ENCODE measurements at places on chromosomes 2 and 18. TPM values are rescaled to one million over a fixed set of nuclear protein-coding genes. Genes with fewer than 3 reads are reported as not detected.
A peak's percentile ranks its signal among the peaks of the same experiment; 100 is the strongest.

Gene POTEI
- 7.0 TPM for total RNA-seq

Gene ITPRIPL1
- total RNA-seq: 1.9 TPM

Gene TTC21B
- total RNA-seq: 14.2 TPM

Gene CNOT9
- 59.9 TPM for total RNA-seq

Gene LYG2
- total RNA-seq: not detected

Gene ZBTB7C
- 0.39 TPM for total RNA-seq

Gene ATL2
- total RNA-seq: 113 TPM

GRCh38 chr2:181675254-181675653 lies 5.1 kb downstream of the NEUROD1 start:
- H3K27me3 ChIP-seq: no peaks in the 10 kb centered on the region
- H3K4me1 ChIP-seq: no peaks in the 10 kb centered on the region
- no peak for DNase-seq
- H3K4me3 ChIP-seq: no peak overlapping the region
- H3K36me3 ChIP-seq: no peaks in the 10 kb centered on the region

GRCh38 chr2:157751462-157752058 lies 122.9 kb upstream of the ACVR1C start:
- no peaks in the 10 kb centered on the region for H3K27me3 ChIP-seq
- no peaks in the 10 kb centered on the region for H3K36me3 ChIP-seq
- no peak overlapping the region for H3K27ac ChIP-seq
- H3K4me1 ChIP-seq: no peaks in the 10 kb centered on the region
- peak; percentile 30 for DNase-seq
- no peak overlapping the region for H3K4me3 ChIP-seq

DNA sequence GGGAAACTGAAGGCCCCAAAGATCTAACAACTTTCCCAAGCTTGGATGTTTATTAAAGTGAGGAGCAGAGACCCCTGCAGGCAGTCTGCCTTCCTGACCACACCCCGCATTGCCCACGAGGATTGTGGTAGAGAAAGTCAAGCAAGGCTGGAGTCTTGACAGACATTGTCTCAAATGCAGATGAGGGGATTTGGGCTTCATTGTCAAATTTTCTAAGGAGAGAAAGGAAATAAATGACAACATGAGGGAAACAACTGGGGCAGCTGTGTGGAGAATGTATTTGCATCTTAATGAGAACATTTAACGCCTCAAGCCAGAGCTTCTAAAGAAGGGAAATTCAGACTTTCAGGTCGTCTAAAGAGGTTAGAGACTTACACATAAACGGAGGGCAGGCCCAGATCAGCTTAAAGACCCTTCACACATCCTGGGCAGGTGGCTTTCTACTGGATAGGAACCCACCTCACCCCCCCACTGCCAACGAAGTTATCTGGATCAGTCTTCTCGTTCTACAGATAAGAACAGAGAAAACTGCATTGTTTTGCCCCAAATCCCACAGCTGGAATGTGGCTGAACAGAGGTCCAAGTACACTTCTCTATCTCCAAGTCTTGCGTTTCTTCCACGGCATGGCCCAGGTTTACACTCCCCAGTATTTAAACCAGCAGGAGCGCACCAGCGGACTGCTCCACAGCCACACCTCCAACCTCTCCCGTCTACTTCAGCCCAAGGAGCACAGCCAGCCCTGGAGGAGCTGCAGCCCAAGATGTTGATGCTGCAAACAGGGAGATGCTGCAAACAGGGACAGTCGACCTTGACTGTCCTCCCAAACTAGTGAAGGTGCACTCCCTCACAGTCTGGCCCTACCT lies 16.2 kb upstream of the SCG2 start:
- H3K36me3 ChIP-seq: no peaks in the 10 kb centered on the region
- no peaks in the 10 kb centered on the region for H3K27me3 ChIP-seq
- no peak overlapping the region for H3K27ac ChIP-seq
- H3K4me3 ChIP-seq: no peak overlapping the region
- H3K4me1 ChIP-seq: peaks cover 14% of the 10 kb centered on the region

GRCh38 chr2:70357684-70358071 lies 55.8 kb upstream of the FAM136A start:
- no peaks in the 10 kb centered on the region for H3K27me3 ChIP-seq
- no peak overlapping the region for H3K4me3 ChIP-seq
- no peaks in the 10 kb centered on the region for H3K36me3 ChIP-seq
- H3K4me1 ChIP-seq: no peaks in the 10 kb centered on the region
- H3K27ac ChIP-seq: no peak overlapping the region
- no peak for DNase-seq

DNA sequence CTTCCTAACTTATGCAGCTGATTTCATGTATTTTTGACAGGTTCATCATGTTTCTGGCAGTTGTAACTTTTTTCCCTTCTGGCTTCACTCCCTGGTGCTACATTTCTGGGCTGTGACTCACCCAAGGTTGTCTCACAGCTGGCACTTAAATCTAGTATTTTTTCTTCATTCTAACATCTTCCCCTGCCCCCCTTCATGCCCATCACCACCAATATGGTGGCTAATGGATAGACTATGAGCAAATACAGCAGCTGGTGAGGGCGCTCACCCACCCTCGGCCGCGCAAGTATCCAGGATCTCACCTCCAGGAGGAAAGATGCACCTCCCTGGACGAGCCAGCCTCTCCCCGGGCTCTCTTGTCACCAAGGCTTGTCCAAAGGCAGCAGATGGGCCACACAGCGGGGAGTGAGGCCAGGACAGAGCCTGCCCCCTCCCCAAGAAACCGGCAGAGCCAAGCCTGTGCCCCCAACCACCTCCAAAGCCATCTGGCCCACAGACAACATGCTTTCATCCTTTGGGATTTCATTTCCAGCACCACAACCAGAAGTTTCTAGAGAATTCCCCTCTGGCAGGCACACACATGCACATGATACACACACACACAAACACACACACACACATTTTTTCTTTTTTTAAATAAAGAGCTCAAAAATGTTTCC lies 39.1 kb downstream of the ATOH8 start:
- no peak overlapping the region for H3K4me3 ChIP-seq
- no peaks in the 10 kb centered on the region for H3K27me3 ChIP-seq
- DNase-seq: no peak
- no peak overlapping the region for H3K27ac ChIP-seq

DNA sequence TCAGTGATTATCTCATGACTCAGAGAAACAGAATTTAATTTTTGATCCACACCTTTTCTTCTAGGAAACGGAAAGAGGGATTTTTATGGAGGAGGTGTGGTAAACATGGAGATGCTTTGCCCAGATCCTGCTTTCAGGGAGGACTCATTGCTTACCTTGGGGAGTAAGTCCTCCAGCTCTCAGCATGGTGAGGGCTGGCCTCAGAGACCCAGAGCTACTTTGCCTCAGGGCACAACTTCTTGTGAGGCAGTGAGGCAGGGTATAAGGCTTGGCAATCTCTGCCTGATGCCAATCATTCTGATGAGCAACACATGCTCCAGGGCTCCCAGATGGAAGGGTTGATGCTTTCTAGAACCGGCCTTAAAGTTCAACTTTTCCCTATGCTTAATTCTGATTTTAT lies 189.9 kb upstream of the DCC start:
- no peak overlapping the region for H3K4me3 ChIP-seq
- H3K4me1 ChIP-seq: no peaks in the 10 kb centered on the region
- no peaks in the 10 kb centered on the region for H3K27me3 ChIP-seq
- H3K36me3 ChIP-seq: no peaks in the 10 kb centered on the region
- no peak overlapping the region for H3K27ac ChIP-seq

DNA sequence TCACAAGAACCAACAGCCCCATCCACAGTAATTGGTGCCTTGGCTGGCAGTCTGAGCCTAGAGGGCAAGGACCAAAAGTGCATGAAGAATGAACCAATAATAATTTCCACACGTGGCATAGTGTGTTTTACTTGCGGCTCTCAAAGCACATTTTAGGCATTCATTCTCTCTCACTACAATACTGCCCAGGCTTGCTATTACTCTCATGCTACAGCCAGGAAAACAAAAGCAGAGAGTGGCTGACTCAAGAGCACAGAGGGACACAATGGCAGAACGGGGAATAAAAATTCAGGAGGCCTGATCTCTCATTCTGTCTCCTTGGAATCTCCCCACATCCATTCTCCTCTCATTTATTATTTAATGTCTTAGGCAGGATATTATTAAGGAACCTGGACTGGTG lies 57.0 kb upstream of the NOL4 start:
- no peak overlapping the region for H3K4me3 ChIP-seq
- no peaks in the 10 kb centered on the region for H3K27me3 ChIP-seq
- H3K36me3 ChIP-seq: no peaks in the 10 kb centered on the region
- no peak overlapping the region for H3K27ac ChIP-seq
- DNase-seq: no peak

- no peak overlapping the region for H3K27ac ChIP-seq
- H3K4me3 ChIP-seq: no peak overlapping the region
- H3K4me1 ChIP-seq: no peaks in the 10 kb centered on the region
- no peak for DNase-seq
- H3K36me3 ChIP-seq: no peaks in the 10 kb centered on the region
- H3K27me3 ChIP-seq: no peaks in the 10 kb centered on the region
Observed at GRCh38 chr2:174654419-174654941, 56.9 kb upstream of the WIPF1 start.

GRCh38 chr18:10261344-10262276 lies 192.8 kb upstream of the APCDD1 start:
- no peaks in the 10 kb centered on the region for H3K27me3 ChIP-seq
- no peaks in the 10 kb centered on the region for H3K4me1 ChIP-seq
- H3K27ac ChIP-seq: no peak overlapping the region

DNA sequence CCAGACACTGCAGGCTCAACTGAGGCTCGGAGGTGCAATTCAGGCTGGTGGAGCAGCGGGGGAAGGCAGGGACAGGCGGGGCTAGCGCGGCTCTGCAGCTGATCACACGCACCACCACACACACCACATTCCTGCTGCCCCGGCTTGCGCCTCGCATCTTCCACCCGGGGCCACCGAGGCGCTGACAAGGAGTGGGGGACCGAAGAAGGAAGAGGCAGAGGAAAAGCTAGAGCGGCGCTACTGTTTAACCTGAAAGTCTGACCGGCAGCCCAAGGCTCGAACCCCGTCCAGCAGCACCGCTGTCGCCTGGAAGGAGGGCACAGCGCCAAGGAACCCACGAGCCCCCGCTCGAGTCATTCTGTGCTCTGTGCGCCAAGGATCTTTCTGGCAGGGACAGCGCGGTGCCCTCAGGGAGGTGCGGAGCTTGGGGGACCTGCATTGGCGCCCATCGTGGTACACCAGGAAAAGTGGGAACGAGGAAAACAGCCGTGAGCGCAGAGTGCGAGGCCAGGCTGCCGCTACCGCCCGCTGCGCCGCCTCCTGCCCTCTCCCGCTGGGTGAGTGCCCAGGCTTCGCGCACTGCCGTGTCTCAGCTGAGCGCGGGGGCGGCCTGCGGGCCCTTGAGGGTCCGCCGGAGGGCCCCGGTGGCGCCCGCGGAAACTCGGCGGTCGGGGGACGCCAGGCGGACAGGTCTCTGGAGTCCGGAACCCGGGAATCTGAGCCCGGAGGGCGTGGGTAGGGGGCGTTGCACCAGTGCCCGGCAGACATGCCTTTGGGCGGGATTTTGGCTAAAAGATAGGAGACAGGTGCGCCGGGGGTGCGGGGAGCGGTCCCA lies 860 bp upstream of the KCNJ3 start:
- no peaks in the 10 kb centered on the region for H3K36me3 ChIP-seq
- peak overlapping the region; percentile 25 for H3K4me3 ChIP-seq
- 0 out of 2 replicates have a peak, but pooled peaks cover 6% of the 10 kb centered on the region for H3K4me1 ChIP-seq
- DNase-seq: peak; percentile 15
- H3K27ac ChIP-seq: no peak overlapping the region

Measured in Caco-2 (cell line).